Subcutaneous preadipocyte (primary cell): ENCODE measurements at places on chromosomes 12 and 14. TPM values are rescaled to one million over a fixed set of nuclear protein-coding genes. Genes with fewer than 3 reads are reported as not detected.

Gene CLEC1A
- not detected in 2 replicates for total RNA-seq

Gene RASSF8
- 69.4 and 118 TPM in 2 replicates for total RNA-seq

Gene CIROP
- not detected in 2 replicates for total RNA-seq

Gene APOF
- total RNA-seq, result not detected in 2 replicates
